Osteocyte (in vitro differentiated cells): ENCODE measurements at places on chromosomes 4 and X.
A peak's percentile ranks its signal among the peaks of the same experiment; 100 is the strongest.

- DNase-seq, result no peak
Measured at GRCh38 chr4:86791126-86791525, 58.1 kb downstream of the SLC10A6 start.

GRCh38 chrX:152399395-152399794, 51.7 kb downstream of the GABRA3 start:
- DNase-seq, result no peak

DNA sequence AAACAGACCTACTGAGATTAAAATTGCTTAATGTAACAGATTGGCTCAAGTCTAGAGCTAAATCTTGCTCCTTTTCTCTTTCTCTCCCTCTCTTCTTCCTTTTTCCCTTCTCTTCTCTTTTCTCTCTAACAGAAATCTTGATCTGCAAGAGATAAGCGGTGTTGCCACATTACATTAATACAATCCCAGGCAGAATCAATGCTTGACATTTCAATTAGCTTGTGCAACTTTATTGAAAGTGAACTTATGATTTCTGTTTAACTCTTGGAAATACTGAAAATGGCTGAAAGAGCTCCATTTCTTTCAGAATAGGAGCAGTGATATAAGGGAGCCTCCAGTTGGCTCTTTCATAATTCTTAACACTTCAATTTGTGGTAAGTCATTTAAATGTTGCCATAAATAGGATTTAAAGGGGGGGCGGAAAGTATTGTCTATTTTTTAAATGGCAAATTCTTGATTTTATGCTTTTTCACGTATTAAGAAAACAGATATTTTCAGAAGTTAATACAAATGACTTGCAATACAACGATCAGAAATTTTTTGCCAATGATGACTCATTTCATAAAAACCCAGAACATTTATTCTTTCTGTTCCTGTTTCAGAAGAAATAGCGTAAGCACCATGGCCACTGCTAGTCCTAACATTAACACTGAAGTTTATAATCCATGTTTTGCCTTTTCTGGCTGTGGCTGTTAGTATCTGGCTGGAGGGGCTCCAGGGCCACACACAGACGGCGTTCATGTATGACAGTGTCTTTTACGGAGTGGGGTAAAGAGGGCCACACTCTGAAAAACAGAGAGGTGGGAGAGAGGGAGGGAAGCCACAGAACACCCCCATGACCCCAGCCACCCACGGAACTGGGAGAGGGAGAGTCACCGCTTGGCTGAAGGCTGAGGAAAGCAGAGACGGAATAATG, 115.7 kb upstream of the FAT1 start:
- DNase-seq, result no peak

GRCh38 chrX:44291468-44292092, 51.9 kb downstream of the EFHC2 start:
- DNase-seq, result no peak

DNA sequence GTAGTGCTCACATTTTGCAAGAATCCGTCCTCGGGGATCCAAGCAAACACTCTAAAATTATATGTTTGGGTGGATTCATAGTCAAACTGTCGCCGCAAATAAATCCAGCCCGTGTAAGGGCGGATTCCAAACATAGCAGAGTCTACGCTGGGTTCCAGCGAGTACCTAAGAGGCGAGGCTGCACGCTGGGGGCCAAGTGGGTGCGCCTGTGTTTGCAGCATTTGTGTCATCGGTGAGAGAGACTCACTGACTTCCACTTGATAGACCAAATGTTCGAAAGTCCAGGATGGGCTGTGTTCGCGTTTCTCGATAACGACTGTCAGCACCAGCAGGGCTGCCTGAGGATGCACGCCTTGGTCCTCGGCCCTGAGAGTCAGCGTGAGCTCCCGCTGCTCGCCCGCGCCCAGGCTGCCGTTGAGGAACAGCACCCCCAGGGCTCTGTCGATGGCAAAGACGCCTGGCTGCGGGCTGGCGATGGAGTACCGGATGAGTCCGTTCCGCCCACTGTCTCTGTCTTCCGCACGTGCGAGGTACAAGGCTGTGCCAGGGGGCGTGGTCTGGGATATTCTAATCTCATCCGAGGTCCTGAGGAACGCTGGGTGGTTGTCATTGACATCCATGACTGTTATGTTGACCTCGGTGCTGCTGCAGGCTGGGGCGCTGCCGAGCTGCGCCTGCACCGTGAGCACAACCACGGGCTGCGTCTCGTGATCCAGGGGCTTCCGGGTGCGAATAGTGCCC, 158.7 kb downstream of the DCHS2 start:
- DNase-seq, result no peak

DNA sequence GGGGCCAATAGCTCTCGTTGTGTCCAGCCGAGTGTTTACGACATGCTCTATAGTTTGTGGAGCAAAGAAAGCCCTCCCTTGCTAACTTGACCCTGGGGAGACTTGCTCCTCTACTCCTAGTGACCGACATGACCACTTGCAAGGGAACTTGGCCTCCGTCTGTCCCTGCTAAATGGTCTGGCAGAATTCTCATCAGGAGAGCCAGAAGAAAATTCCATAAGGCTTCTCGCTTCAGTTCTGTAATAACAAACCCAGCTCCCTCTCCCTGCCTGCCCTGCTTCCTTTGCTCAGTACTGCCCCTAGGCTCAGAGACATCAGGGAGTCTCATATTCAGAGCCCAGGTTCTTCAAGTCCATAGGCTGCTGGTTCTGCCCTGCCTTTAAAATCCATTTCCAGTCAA, 13.0 kb downstream of the DOCK11 start:
- peak; percentile 36 for DNase-seq

GRCh38 chr4:69930768-69931167, at the start of gene CSN1S1:
CSN1S1 (plus strand) TSS chr4:69931068; CDS start chr4:69932556, 1,488 bp downstream.
- no peak for DNase-seq

GRCh38 chr4:183885205-183885720, 19.8 kb upstream of the STOX2 start:
- peak; percentile 48 for DNase-seq

DNA sequence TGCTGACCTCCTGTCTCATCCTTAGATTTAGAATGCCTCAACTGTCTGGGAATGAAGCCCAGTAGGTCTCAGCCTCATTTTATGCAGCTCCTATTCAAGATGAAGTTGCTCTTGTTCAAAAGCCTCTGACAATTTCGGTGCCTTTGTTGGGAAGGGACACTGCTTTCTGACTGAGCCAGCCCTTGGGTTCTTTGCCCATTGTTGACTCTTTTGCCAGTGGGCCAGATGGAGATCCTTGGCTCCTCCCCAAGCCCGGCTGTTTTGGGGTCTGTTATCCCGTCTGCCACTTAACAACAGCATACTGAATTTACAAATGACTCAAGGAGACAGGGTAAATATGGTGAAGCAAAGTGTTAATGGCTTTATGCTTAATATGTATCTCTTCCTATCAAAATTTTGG, 58.3 kb upstream of the PRKX start:
- DNase-seq, result no peak

DNA sequence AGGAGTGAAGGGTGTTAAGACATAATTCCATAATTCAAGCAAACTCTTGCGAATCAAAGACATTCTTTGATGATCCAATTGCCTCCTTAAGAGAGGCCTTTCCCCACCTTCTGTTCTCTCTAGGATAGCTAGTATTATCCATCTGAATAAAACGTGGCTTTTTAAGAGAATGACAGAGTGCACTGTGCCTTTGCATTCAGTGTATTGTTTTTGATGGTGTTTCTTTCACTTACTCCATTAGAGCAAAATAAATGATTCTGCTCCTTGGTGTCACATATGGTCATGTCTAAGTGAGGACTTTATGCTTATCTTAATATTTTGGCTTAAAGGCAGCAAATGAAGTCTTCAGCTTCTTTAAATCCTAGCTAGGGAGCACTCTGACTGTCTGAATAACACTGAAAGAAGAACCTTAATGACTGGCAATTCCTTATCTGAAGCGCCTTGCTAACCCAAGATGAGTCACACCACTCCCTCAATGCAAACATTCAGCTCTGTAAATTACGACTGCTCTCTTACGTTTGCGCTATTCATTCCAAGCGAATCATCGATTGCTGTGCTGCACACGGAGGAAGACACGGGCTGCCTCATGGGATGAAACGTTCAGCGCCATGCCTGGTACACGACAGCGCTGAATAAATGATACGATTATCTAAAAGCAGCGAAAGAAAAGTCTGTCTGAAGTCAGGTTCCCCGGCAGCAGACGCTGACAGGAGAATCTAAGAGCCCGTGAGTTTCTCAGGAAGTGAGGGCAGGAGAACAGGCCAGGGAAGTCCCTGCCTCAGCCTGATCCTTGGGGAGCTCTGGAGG, 35.1 kb upstream of the GEMIN8 start:
- no peak for DNase-seq

- DNase-seq, result no peak
Measured at GRCh38 chr4:152970102-152970820, 34.1 kb downstream of the FHDC1 start.

DNA sequence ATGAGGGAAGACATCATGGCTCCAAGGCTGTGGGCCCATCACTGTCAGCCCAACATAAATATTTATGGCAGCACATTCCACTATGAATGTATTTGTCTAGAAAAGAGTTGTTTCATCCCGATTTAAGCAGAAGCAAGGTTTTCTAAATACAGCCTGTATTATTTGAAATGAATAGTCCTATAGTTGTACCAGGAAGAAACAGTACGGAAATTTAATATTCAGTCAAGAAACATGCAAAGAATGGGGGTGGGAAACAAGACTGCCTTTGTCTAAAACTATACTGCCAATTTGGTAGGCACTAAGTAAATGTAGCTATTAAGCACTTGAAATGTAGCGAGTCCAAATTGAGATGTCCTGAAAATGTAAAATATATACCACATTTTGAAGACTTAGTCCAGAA, 69.1 kb downstream of the MOSPD2 start:
- no peak for DNase-seq

- DNase-seq, result peak; percentile 88
Measured at GRCh38 chrX:12946838-12947544, 27.9 kb upstream of the TMSB4X start.

DNA sequence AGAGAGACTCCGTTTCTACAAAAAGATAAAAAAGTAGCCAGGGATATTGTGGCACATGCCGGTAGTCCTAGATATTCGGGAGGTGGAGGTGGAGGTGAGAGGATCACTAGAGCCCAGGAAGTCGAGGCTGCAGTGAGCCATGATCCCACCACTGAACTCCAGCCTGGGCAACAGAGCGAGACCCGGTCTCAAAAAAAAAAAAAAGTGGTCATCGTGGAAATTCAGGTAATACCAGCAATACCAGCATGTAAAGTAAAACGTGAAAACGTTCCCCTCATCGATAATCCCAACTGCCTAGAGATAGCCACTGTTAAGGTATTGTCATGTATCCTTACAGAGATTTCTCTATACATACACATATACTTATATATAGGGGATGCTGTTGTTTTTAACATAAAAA, 1.5 kb downstream of the MAGT1 start:
- DNase-seq, result no peak

- DNase-seq, result no peak
Measured at GRCh38 chr4:140069066-140069465, 84.9 kb downstream of the MAML3 start.

DNA sequence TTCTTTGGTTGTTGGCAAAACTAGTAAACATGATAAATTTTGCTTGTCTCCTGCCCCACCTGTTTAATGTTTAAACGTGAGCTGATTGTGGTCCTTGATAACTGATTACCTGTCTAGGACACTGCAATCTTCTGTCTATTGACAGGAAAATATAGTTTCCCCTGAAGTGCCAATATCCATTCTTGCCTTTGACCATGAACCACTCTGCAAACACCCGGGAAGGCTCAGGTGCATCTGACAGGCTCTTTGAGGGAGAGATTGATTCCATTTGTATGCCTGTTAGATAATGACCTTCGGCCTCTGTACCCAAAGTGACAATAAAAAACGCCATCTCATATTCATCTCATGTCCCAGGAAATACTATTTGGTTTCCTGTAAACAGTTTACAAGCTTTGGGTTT, 453.0 kb downstream of the CENPC start:
- DNase-seq, result no peak

GRCh38 chrX:88982933-88983332, 235.9 kb downstream of the CPXCR1 start:
- DNase-seq, result no peak

GRCh38 chr4:85527815-85528214, 52.9 kb downstream of the ARHGAP24 start:
- no peak for DNase-seq

DNA sequence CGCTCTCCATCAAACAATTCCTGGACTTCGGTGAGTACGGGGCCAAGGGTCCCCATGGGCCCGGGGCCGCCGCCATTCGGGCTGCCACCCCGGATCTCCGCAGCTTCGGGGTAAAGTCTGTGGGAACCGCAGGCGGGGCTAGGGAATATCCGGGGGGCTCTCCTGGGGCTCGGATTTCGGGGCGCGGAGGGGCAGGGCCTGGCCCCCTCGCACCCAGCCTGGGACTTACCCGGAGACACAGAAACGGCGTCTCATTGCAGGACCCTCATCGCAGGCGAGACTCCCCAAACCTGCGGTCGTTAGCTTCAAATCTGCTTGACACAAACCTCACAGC, 413 bp downstream of the PDK3 start:
- no peak for DNase-seq

DNA sequence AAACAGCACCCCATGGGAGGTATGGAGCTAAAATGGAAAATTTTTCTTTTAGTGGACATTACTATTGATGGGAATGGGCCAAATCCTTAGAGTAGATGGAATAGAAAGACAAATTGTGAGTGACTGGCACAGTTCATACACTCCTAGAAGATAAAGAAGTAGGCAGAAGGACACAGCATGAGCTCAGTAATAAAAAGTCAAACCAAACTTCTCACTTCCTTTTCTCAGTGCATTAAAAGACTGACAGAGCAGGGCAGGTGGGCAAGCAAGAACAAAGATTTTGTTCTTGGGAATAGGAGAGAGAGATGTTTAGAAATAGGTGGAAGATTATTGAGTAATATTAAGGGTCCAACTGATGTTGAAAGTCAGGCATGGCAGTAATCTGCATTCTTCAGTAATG, 132.5 kb downstream of the ATP10D start:
- no peak for DNase-seq

DNA sequence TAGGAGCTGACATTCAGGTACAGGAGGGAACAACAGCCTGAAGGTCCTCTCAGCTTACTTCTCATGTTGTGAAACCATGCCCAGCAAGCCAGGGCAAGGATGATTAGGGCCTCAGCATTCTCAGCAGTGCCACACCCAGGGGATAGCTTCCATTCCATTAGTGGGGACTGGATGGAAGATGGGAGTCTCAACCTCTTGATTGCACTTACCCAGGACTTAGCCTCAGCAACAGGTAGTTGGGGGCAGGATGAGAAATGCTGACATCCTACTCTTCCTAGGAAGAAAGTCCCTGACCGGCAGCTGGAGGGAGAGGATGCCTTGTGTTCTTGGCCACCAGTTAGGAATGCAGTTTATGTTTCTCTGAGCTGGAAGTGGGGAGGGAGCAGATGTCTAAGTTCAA, 8.8 kb upstream of the BEX3 start:
- DNase-seq, result no peak

- DNase-seq, result no peak
Measured at GRCh38 chr4:128349921-128350320, 62.3 kb upstream of the PGRMC2 start.

- DNase-seq, result no peak
Measured at GRCh38 chrX:139596068-139596467, 65.5 kb downstream of the F9 start.

DNA sequence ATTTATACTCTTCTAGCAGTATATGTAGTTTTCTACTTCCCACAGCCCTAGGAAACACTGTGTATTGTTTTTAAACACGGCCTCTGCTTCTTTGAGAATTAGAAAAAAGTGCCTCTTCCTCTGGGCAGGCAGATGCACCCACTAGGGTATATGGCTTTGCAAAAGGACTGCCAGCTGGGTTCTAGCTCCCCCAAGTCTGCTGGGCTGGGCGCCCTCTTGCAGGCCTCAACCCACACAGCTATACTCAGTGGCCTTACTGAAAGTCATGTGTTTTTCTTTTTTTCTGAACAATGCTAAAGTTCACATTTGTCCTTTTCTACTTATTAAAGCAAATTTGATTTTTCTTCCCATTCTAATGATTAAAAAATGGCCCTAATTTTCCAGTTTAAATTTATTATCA, 35.5 kb upstream of the BMPR1B start:
- DNase-seq, result no peak
